ENCODE measurements at places on chromosomes 13 and 19.

DNA sequence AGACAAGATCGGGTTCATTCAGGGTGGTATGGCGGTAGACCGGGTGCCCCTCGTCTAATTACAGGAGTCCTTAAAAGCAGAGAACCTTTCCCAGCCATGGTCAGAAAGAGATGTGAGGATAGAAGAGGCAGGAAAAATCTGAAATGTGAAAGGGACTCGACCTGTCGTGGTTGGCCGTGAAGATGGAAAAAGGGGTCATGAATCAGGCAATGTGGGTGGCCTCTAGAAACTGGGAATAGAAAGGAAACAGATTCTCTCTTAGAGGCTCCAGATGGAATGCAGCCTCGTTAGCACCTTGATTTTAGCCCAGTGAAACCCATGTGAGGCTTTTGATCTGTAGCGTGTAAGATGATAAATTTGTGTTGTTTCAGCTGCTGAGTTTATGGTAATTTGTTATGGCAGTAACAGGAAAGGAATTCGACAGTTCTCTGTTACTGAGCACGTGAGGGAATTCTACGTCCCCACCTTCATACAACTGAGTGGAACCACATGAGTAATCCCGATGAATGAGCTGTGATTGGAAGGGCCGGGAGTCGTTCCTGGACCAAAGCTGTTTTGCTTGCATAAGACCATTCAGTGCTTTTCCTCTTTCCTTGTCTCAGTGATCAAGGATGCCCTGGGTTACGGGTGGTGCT, 11.0 kb upstream of the CA11 start:
- no peak for DNase-seq

GRCh38 chr19:39684267-39684666, 20.0 kb upstream of the LGALS14 start:
- DNase-seq, result no peak

DNA sequence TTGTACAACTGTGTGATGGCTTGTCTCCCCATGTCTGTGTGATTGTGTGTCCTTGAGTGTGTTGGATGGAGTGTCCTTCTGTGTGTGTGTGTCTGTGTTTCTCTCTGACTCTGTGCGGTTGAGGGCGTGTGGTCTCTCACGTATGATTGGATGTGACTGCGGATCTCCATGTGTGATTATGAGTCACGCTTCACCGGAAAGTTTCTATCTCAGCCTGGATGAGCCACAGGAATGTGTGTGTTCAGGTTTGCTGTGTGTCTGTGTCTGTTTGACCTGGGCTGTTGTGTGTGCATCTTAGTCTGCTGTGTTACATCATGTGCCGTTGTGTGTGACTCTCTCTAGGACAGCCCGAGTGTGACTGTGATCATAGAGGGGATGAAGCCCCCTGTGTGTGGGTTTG, 15.5 kb upstream of the ZNF835 start:
- no peak for DNase-seq

- no peak for DNase-seq
Observed at GRCh38 chr13:32203736-32204135, 111.4 kb downstream of the ZAR1L start.

- DNase-seq, result no peak
Observed at GRCh38 chr19:18603958-18604819, 2.4 kb downstream of the CRLF1 start.

DNA sequence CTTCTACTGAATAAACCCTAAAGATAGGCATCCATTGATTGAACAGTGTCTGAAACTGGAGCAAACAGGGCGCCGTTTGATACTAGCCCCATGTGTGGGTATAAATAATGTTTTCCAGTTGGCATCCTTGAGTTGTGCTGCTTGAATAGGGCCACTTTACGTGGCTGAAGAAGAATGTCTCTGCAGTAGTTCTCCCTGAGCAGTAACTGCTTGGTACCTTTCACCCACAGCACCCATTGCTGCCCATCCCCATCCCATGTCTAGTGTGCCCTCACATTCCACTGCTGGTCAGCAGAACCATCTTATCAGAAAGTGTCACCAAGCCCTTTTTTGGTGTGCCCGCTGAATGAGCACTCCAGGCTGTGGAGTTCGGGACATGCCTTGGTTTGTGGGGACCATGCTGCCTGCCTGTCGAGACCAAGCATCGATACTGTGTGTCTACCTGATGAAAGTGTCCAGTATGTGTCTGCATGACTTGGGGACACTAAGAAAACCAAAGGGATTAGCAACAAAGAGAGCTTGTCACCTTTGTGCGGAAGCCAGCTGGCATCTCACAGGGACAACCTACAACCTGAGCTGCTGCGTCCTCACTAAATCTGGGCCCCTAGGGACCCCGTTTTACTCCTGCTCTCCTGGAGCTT, 162.0 kb downstream of the TM9SF2 start:
- DNase-seq, result no peak

- DNase-seq, result no peak
Observed at GRCh38 chr13:22040810-22041364, 370.0 kb downstream of the FGF9 start.

DNA sequence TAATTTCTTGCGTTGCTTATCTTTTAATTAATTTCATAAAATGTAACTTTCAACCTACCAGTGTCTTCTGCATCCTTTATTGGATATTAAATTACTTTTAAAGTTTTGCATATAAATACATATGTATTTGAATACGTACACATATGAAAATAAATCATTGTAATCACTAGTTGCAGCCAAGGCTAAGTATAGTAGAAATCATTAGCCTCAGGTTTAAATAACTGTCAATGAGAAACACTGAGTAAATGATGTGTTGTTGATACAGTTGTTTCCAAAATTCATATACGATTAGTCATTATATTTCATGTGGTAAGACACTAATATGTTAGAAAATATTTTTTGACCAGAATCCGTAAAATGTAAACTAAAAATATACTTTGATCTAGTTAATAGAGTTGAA, 1267.1 kb upstream of the PCDH20 start:
- no peak for DNase-seq

GRCh38 chr19:5356428-5356827, 15.8 kb upstream of the PTPRS start:
- DNase-seq, result no peak

GRCh38 chr19:2528675-2529101, 52.8 kb downstream of the GADD45B start:
- no peak for DNase-seq

DNA sequence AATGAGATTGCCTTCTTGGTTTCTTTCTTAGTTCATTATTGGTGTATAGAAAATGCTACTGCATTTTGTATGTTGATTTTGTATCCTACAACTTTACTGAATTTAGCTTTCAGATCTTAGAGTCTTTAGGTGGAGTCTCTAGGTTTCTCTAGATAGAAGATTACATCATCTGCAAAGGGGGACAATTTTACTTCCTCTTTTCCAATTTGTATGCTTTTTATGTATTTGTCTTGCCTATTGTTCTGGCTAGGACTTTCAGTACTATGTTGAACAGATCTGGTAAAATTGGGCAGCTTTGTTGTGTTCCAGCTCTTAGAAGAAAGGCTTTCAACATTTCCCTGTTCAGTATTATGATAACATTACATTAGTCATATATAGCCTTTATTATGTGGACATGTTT, 101.0 kb upstream of the SPRY2 start:
- no peak for DNase-seq

DNA sequence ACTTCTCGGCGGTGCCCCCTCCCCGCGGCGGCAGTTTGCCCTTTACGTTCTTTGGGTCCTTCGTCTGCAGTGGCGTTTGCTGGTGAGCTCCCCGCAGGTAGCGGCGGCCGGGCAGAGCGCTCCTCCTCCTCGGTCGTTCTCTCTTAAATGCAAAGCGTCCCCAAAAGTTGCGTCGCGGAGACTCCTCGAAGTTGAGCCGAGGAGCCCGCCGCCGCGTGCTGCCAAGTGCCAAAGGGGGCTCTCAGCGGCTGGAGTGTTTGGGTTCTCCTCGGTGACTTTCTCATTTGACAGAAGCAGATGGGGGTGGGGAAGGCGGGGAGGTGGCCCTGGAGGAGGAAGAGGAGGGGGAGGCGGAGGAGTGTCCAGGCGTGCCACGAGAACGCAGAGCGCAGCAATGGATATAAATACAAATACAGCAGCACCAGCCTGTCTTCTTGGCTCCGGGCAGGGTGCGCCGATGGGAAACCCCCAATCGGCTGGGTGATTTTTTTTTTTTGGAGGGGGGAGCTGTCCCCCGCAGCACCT, at the start of gene SOX21:
TSS of gene SOX21 (minus strand) at position 259 of the 525 bp plus-strand sequence. CDS start 496 bp downstream, outside the sequence.
- no peak for DNase-seq

GRCh38 chr19:4580961-4581665, 21.6 kb upstream of the SEMA6B start:
- no peak for DNase-seq

GRCh38 chr19:58381460-58382212, 806 bp upstream of the ZNF837 start:
- DNase-seq, result no peak

DNA sequence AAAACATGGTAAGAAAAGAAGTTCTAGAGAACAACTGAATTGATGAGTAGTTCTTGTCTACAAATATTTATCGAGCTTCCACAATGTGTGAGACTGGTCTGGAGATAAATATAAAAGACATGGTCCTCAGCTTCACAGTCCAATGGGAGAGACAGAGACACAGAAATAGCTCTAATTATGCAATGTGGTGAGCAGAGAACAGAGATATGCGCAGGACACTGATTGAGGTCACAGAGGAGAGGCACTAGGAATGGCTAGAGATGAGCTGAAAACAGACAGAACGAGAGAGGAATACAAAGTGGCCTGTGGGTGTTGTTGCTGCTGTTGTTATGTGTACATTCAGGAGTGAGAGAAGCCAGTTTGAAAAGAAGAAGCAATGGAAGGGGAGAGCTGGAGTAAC, 53.2 kb downstream of the GPALPP1 start:
- DNase-seq, result no peak

GRCh38 chr13:40679480-40679985, 13.1 kb upstream of the FOXO1 start:
- no peak for DNase-seq

DNA sequence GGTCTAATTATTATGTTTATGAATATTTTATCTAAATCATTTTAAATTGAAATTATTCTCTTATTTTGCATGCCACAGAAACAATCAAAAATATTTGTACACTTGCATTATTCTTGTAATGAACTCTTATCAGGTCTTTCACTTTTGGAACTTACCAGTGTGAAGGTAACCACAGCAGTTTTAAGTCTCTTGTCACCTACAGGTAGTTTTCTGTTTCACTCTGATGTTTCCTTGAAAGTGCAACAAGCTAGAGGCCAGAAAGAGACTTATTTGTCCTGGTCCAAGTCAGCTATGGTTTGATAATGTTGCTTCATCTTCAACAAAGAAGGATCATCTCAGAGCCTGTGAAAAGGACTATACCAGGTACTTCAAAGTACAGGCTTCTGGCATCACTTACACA, 133.4 kb upstream of the NBEA start:
- DNase-seq, result no peak

GRCh38 chr13:104140552-104140951, 1074.3 kb upstream of the SLC10A2 start:
- no peak for DNase-seq

DNA sequence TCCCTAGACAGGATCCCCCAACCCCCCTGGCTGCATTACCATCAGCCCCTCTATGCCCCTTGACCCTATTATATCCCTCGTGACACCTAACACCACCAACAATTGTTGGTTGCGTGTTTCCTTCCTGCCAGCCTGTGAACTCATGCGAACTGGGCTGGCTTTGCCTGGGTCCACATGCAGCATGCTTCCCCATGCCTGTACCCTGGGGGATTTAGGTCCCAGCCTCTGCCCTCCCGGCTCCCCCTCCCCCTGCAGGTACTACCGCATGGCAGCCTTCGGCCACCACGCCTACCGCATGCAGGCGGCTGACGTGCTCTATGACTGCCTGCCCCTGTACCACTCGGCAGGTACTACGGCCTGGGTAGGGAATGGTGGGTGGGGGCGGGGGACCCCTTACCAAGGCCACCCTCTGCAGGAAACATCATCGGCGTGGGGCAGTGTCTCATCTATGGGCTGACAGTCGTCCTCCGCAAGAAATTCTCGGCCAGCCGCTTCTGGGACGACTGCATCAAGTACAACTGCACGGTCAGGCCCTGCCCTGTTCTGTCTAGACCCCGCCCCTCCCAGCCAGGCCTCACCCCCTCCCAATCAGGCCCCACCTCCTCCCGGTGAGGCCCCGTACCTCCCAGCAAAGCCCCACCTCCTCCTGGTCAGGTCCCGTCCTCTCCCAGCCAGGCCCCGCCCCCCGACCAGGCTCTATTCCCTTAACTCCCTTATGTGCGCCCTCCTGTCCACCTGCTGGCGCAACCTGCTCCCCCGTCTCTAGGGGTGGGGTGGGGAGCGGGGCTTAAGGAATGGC, 18.5 kb downstream of the SLC27A1 start:
- peak; percentile 67 for DNase-seq

- no peak for DNase-seq
Observed at GRCh38 chr19:33629826-33630375, 8.1 kb downstream of the CHST8 start.

DNA sequence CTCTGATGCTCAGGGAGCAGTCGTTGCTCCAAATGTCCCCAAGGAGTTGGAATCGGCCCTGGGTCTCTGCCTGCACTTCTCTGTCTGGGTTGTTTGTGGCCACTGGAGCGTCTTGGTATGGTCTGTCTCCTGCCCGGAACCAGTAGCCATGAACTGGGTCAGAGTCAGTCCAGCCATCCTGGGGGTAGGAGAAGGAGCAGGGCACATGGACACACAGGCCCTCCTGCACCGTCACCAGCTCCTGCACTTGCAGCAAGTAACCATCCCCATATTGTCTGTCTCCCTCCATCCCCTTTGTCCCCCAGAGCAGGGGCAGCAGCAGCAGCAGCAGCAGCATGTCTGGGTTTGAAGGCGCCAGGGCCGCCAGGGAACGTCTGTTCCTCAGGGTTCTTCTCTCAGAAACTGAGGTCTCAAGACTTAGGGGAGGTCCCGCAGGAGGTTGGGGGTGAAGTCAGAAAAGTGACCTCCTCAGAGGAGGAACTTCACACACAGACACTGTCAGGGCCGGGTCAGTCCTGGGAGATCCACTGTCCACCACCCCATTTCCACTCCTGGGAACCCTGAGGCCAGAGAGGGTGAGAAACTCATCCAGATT, at the start of gene SIGLEC8:
TSS of gene SIGLEC8 (minus strand) at position 404 of the 595 bp plus-strand sequence. CDS start at position 337, 67 bp downstream.
- DNase-seq, result no peak

DNA sequence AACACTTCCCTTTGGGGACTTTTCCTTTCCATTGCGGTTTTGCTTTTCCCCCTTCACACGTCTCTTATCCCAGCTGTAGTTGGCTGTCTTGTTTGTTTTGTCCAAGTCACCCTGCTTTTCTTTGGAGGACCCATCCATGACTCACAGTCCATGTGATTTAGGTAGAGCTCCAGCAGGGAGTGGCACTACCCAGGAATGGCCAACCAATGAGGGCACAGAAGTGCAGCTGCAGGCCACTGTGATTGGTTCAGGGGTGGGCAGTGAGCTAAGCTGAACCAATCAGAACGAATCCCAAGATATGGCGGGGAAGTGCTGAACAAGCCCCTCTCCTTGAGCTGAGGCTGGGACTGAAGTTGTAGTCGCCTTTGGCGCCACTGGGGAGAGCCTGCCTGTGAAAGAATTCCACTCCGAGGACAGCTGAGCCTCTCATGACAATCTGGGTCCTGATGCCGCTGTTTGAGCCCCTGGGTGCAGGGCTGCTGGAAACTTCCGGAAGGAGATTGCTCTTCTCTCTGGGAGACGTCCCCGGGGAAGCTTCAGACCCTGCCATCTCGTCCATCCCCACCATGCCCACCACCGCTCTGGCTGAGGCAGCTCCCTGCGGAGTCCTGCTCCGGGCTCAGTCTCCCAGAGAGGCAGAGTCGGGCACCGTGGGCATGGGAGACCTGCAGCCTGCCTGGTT, 62.9 kb upstream of the URI1 start:
- DNase-seq, result no peak

Data from stimulated activated CD4-positive, alpha-beta T cell treated with anti-CD3 and anti-CD28 coated beads, Interleukin-15, amount 100 ng/mL, for 1 hour (primary cell).